ENCODE measurements at places on chromosomes 3 and 15.

- no peak for DNase-seq
Measured at GRCh38 chr3:35643495-35643894, 4.2 kb downstream of the ARPP21 start.

- DNase-seq = no peak
Measured at GRCh38 chr15:94239474-94239873, 8.1 kb downstream of the MCTP2 start.

DNA sequence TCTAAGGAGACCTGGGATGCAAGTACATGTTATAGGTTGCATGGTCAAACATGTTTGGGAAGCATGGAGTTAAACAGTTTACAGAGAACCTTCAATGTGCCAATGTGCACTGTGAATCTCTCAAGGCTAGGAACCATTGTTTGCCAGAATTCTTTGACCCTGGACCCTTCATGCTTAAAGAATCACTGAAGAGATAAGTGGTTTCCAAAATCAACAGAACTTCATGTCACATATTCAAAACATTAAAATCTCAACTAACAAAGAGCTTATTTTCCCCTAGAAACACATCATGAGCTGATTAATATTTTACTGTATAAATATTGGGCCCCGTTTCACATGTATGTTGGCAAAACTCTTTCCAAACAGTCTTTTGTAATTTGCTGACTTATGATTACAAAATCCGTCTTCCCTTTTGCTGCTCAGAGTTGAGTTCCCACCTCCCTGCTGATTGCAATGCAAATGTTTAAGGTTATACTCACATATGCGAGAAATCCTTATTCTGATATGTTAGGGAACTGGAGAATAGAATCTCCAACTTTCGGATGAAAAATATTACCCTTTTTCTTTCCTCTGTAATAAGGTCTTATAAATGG is 380.2 kb downstream of the DIPK2A start:
- no peak for DNase-seq

DNA sequence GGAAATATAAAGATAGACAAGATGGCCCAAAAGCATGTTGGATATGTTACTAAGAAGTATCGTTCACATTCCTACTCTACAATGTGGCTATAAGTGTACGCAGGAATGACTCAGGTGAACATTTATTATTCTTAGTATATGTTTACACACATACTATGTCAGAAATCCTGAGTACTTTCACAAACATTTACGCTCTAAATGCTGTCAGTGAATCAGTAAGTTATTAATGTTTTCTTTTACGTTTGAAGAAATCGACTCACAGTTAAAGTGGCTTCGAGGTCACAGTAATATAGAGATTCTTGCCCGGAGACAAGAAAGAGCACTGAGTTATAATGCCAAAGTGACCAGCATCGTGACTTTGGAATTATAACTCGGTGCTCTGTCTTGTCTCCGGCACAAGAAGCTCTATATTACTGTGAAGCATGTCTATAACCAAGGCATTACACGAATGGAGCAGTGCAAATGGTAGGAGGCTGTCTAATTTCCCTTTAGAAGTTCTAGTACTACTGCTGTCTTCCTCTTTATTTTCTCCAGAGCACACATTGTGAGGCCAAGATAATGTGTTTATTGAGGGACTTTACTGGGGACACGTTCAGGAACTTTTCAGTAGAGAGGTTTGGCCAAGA is 61.8 kb upstream of the P3H2 start:
- no peak for DNase-seq

- DNase-seq = no peak
Measured at GRCh38 chr3:123909785-123910184, 25.7 kb upstream of the MYLK start.

GRCh38 chr15:89998141-89998661 is 2.9 kb upstream of the ZNF710 start:
- DNase-seq = no peak

DNA sequence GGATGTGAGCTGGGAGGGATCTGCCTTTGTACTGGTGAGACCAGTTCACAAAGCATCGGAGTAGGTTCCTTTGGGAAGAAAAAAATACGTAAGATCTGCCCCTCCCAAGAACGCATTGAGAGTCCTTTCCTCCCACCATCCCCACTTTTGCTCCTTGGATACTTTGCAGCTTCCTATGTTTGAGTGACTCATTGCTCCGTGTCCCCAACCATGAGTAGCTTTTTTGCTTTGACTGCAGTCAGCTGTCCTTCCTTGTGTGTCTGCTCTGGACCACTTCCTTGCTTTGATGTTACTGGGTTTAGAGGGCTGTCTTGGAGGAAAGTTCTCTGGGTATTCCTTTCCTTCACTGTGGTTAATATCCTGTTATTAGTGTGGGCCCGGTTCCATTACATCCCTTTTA is 43.2 kb upstream of the PTPN23 start:
- no peak for DNase-seq

DNA sequence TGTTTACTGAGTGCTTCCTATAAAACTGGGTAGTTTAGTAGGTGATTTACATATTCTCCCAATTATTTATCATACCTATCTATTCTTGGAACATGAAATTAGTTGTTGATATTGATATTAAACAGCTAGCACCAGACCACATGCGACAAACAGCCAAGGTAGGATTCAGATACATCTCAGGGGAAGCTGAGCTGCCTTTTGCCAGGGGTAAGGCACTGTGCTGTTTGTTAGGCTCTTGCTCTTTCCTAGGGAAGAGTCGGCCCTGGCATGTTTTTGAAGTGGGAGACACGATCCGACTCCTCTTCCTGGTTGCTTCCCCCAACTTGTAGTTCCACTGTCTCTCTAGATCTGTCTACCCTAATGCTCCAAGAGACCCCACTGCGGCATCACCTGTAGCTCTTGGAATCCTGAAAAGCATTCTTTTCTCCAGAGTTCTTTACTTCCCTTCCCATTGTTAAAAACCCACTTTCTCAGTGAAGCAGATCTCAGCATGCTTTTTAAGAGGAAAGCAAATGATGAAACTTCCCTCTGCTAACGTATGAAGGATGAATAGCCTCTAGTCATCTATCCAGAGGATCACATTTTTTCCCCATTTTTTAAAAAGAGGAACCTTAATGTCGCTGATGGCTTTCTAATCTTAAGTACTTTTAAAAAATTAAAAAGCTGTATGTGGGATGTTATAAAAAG is 138.4 kb downstream of the GHSR start:
- no peak for DNase-seq

- no peak for DNase-seq
Measured at GRCh38 chr3:31132132-31132769, 237.8 kb upstream of the GADL1 start.

DNA sequence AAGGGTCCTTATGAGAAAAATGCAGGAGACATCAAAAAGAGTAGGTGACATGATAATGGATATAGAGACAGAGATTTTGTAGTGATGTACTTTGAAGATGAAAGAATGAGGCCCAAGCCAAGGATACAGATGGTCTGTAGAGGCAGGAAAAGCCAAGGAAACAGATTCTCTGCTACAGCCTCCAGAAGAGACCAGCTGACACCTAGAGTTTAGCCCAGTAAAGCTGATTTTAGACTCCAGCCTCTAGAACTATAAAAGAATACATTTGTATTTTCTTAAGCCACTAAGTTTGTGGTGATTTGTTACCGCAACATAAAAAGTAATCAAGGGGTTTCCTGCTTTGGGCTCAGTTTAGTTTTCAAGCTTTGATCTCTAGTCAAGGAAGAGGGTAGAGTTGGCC is 64.8 kb downstream of the STRIT1 start:
- DNase-seq = no peak

DNA sequence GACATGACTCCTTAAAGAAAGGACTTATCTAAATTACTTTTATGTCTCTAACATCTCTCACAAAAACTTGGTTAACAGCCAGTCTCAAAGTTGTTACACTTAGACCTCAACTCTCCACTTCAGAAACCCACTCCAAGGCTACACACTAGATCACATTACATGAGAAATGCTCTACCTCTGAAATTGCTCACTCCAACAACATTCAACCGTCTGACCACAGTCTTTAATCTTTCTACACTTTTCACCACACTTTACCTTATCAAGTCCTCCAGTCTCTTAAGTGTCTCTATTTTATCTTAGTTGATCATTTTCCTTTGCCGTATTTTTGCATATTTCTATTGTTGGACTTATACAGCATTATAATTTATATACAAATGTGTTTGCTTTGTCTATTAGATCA is 5.8 kb downstream of the SLC12A6 start:
- no peak for DNase-seq

DNA sequence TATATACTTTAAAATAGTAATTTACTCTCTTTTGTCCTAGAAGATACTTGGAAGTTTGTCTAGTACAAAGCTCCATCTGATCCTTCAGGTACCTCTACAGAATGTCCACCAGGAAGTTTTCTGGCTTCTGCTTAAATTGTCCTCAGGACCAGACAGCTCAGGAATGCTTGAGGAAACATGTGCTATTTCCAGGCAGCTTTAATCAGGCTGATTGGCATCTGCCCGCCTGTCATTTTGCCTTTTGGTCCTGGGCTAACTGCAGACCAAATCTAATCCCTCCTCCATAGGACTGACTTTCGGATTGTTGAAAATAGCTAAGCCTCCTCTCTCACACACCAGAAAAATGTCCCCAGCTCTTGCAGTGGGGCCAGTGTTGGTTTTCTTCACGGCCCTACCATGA is 113.4 kb upstream of the RGMA start:
- no peak for DNase-seq

DNA sequence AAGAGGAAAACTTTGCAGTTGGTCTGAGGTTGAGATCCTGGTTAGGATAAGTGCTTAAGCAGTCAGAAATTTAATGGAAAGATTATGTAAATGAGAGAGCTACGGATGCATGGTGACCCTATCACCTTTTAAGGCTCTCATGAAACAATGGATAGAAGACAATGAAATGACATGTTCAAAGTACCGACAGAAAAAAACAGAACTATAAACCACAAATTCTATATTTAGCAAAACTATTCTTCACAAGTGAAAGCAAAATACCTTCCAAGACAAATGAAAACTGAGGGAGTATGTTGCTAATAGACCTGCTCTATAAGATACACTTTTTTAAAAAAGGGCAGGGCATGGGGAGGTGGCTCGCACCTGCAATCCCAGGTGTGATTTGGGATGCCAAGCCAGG is 32.2 kb downstream of the DNAAF4 start:
- DNase-seq = no peak

- no peak for DNase-seq
Measured at GRCh38 chr3:114745322-114746240, 401.5 kb downstream of the ZBTB20 start.

DNA sequence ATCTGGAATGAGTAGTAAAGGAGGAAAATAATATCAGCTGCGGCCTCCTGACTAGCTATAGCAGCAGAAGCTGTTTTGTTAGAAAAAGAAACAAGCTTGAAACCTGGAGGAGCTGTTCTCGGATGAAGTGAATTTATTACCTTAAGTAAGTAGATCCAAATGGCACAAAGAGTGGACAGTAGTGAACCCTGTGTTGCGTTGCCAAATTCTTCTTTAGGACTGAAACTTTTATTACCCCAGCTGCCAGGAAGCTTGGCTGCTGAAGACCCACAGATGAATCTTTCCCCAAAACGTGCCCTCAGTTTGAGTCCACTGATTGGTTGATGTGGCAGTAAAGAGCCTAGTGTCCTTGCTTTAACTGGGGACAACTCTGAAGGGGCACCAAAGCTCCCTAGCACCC is 366.8 kb upstream of the GBE1 start:
- no peak for DNase-seq

- DNase-seq = no peak
Measured at GRCh38 chr15:41233367-41233771, 2.3 kb downstream of the CHP1 start.

DNA sequence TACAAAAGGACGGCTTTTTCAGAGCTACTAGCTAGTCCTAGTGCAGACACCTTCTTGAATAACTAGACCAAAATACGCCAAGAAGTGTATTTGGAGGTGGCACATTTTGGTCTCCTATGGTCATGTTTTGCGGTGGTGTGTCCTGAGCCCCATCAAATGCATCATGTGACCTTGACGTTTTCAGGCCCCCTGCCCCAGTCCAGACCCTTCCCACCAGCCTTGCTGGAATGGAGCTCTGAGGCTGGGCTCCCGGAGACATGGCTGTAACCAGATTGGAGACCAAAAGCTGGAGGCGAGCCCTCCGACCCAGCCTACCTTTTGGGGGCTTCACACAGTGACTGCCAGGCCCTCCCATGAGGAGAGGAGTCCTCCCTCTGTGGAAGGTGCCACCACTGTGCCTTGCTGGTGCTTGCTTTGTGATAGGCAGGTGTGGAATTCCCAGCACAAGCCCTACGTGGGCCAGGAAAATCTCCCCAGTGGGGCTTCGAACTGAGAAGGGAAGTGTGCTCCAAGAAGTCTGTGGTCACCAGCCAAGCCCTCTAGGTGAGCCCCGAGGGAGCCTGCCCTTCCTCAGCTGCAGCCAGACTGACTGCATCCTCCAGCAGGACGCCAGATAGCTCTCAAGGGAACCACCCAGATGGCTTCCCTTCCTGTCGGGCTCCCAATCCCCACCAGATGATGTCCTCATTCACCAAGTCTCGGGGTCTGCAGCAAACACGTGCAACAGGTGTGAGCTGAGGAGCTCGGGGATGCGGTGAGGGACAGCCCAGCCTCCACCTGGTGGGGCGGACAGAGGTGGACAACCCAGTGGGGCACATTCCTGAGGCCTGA is 126.2 kb downstream of the ASB7 start:
- DNase-seq = no peak

DNA sequence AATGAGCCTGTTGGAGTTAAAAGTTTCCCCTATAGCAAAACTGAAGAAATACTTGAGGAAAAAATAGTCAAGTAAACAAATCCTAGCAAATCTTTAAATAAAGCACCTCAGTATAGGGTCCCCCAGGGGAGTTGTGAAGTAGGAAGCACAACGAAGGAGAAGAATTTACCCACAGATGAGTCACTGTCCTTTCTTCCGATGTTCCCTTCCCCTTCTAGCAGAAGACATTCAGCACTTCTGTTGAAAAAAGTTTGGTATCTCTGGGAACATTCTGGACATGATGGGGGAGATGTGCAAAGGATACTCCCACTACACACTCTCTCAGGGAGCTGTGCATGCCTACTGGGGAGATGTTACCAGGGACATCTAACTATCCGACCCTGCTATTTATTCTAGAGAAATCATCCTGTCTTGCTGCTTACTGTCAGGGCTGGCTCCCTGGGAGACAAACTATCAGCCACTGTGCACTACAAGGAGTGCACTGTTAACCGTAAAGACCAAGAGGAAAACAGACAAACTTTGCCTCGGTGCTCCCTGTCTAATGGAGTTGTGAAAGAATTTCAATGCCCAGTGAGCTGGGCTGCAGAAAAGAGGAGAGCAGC is 93.8 kb downstream of the RFTN1 start:
- DNase-seq = no peak

DNA sequence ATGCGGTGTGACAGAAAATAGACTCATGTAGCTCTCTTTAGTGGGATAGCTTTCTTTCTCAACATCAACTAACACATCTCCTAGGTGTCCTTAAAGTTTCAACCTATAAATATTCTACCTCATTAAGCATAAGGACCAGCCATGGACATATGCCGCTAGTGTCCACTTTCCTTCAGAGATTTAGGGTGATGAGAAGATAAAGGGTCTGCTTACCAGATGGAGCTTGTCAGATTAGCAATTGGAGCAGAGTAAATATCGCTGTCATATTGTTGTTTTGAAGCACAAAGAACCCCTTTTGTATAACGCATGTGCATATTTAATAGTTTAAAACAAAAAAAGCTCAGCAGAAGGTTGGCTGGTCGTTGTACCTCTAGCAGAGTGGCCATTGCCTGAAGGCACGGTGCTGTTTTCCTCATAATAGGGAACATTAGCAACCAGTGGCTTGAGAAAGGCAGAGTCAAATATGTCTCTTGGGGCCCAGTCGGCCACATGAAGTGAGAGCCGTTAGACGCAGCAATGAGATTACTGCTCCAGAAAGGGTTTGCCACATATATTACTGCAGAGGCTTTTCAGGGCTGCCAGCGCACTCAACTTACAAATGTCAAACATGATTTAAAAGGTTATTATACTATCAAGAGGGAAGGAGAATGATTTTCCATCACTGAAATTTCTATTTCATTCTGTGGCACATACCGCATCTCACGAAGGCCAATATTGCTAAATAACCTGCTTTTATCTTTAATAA is 264.2 kb downstream of the ROBO2 start:
- DNase-seq = no peak
